ENCODE measurements at places on chromosomes 3 and 15.

DNA sequence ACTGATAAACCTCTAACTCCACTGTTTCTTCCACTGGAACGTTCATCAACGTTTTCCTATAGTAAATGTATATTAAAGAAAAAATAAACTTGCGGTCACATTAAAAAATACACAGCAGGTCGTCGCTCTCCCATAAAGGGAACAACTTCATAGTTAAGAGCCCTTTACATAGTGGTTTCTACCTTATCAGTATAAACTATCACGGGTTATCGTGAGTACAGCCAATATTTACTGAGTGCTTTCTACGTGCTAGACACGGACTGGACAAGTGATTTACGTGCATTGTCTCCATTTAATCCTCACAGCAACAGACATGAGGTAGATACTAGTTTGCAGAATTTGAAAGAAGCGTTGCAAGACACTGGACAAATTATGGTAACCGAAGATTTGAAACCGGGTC, 964 bp upstream of the TASOR start:
- DNase-seq = no peak

GRCh38 chr3:176051766-176052165, 1145.5 kb downstream of the TBL1XR1 start:
- DNase-seq = no peak

DNA sequence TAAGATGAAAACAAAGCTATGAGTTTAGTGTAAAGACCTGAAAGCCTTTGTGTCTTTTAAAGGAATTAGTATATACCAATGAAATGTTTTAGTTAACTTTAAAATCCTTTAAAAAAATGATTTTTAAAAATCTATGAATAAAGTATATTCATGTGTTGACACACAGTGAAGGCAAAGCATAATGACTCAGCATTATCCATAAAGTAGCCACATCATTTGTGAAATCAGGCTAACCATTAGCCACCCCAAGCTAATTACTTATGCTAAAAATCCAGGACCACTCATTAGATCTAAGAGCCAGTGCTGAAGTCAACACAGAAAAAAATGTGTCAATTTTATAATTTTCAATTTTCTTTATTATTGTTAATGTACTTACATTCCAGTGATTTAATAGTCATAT, 310.2 kb downstream of the TBC1D5 start:
- no peak for DNase-seq

DNA sequence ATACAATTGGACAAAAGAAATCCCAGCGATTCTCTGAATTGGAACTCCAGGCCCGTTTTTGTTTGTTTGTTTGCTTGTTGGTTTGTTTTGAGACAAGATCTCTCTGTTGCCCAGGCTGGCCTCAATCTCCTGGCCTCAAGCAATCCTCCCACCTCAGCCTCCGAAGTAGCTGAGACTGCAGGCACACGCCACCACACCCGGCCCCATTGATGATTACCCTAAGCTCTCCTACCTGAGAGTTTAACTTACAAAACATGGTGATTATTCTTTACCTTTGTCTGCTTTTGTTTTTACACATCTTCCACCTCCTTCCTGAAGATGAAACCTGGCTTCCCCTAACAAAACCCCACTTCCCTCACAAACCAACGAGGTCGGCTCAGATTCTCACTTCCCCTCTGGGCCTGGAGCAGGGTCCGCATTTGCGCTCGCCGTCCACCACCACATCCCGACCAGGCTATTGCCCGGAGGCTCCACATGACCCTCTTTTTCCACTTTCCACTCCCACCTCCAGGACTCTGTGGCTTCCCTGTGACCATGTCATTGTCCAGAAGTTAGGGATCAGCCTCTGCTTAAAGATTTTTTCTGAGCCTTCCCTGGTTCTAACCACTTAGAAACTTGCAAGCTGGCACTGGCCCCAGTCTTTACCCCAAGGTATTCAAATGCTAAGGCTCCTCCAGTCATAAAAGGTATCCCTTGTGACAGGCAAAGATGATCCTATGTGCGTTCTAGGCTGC, 14.8 kb downstream of the KLHL6 start:
- DNase-seq = no peak

GRCh38 chr3:100076731-100077529, 37.4 kb downstream of the FILIP1L start:
- DNase-seq = no peak

DNA sequence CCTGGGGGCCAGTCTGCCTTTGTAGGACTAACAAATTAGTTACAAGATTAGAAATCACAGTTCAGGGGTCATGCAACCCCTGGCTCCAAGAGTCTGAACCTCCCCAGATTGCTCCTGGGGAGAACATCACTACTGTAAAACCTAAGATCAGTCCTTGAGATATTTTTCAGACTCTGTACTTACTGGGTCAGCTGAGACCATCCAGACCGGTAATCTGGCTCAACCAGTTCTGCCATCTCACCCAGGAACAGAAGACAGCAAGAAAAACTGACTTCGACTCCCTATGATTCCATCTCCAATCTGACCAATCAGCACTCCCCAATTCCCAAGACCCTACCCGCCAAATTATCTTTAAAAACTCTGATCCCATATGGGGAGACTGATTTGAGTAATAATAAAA, 47.5 kb downstream of the NMD3 start:
- DNase-seq = no peak

GRCh38 chr3:53239800-53240199, 16.0 kb downstream of the TKT start:
- DNase-seq = no peak

- DNase-seq = no peak
Observed at GRCh38 chr3:161579395-161580126, 83.0 kb downstream of the OTOL1 start.

DNA sequence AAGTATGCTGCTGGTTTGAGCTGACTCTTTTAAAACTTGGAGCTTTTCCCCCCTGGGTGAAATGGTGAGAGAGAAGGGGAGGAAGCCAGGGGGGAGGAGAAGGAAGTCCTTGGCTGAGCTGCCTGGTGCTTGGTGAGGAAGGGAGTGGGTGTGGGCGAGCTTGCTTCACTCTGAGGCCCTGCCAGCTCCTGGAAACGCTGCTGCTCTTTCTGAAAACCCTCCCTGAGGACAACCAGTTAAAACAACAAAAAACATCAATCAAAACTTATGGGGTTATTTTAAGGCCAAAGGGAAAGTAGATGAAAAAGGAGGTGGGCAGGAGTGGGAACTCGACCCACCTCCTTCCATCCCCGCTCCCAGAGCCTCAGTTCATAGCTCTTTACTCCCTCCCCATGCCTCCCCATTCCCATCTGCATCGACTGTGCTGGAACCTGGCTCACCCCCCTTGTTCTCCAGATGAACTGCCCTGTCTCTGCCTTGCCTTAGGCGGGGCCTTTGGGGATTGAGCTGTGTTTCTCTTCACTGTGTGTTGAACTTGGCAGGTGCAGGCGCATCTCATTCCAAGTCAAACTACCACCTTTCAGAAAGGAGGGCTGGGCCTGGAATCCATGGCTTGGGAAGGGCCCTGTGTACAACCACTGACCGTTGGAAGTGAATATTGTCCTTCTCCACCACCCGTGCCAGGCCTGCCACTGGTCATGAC, 166.1 kb downstream of the ZNF621 start:
- no peak for DNase-seq

GRCh38 chr3:30932513-30933098, 38.1 kb upstream of the GADL1 start:
- DNase-seq = no peak

GRCh38 chr3:187713504-187713903, 11.1 kb upstream of the RTP2 start:
- no peak for DNase-seq

DNA sequence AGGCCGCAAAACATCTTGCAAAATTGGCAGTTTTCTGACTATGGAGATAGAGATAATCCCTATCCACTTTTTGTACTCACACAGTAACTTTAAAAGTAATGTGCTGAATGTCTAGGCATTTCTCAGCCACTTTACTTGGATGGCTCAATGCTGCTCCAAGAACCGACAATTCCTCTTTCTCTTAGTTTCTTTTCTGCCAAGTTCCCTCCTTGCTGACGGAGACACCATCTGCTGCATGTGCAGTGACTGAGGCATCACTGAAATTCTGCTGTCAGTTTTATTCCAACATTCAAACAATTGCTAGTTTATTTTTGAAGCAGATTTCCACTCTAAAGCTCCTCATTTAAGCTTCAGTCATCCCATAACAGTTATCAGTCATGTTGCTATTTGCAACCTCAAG, 116.0 kb upstream of the RBMS3 start:
- DNase-seq = no peak

DNA sequence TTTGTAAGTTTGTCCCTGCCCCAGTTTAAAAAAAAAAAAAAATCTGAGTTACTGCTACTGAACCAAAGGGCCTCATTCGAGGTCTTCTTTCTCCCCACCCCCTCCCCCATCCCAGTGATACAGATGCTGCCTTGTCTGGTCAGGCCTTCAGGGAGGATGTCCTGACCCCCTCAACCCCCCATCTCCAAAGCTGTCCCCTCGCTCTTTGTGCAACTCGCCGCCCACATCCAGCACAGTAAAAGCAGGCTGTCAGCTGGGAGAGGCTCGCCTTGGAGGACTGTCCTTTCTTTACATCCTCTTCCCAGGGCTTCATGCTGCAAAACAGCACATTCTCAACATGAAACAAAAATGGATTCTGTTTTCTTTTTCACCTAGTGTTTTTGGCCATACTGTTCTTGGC, 133.4 kb downstream of the VGLL4 start:
- DNase-seq = no peak

GRCh38 chr15:31089368-31090047, 12.0 kb downstream of the TRPM1 start:
- no peak for DNase-seq

DNA sequence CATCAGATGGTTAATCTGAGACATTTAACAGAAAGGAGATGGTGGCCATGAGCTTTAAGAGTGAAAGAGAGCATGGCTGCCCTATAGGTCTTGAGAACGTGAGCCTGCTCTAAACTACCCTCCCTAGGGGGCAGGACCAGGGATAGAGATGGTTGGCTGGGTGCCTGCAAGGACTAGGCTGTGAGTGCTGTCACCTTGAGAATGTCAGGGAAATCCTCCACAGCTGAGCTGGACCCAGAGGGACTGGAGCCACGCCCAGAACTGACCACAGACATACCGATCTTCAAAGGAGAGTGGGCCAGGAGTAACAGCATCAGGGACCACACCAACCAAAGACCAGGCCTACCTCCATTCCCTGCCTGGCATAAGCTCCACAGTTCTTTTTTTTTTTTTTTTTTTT, 53.6 kb upstream of the UBE2E1 start:
- DNase-seq = no peak

DNA sequence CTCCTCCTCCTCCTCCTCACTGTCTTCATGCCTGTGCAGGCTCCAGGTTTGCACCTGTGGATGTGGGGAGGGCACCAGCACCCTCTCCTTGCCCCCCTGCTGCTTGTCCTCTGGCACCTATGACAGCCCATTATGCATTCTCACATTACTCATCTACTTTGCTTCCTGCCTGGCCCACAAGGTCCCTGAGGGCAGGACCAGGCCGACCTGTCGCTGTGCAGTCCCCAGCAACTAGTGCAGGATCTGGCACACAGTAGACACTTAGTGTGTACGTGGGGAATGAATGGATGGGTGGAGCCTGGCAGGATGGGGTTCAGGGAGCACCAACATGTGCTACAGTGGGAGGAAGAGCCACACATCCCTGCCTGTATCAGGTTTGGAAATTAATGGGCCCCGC, 58.3 kb upstream of the TMEM115 start:
- DNase-seq = no peak

DNA sequence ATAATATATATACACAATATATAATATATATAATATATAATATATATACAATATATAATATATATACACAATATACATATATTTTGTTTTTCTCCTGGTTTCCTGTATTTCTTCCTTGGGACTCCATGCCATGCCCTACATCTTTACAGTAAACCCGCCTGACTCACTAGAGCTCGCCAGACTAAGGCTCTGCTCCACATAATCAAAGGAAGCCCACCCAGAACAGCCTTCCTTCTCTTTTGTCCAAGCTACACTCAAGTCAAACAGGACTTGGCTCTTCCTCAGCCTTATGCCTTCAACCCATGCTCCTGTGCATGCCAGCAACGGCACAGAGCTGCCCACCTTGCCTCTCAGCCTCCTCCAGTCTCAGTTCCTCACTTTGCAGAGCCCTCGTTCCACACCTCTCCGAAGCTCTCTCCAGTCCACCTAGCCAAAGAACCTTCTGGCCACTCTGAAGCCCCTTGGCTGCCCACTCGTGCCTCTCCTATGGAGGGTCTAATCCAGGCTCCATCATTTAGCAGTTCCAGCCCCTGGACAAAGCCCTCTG, 109.1 kb downstream of the RFTN1 start:
- no peak for DNase-seq

DNA sequence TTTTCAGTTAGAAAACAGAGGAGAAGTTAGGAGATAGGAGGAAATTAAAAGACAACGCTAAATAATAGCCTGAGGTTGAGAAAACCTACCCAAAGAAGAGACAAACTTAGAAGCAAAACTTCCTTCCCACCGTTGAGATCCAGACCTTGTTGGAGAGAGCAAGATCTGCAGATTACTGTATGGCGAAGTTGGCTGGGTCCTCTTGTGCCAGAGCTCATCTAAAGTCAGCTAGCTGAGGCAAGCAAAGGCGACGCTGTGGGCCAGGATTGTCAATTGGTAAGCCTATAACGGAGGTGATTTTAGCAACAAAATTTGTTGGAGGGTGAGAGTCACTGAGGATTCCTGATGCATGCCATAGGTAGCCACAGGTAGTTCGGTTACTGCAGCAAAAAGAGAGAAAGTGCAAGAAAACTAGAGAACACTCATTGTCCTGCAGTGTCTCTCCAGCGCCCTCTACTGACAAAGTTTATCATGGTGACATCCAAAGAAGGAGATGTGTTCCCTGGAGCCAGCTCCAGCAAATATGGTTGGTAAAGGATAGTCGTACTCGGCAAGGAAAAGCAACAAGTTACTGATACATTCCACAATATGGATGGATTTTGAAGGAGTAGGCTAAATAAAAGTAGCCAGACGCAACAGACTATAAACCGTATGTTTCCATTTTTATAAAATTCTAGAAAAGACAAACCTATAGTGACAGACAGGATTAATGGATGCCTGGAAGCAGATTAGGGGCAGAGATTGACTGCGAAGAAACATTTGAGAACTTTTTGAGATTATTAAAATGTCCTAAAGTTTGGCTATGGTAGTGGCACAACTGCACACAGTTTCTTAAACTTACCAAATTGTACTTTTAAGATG, 9.8 kb upstream of the OR5K4 start:
- DNase-seq = no peak

GRCh38 chr3:71425491-71426071, 157.9 kb downstream of the FOXP1 start:
- DNase-seq = no peak

DNA sequence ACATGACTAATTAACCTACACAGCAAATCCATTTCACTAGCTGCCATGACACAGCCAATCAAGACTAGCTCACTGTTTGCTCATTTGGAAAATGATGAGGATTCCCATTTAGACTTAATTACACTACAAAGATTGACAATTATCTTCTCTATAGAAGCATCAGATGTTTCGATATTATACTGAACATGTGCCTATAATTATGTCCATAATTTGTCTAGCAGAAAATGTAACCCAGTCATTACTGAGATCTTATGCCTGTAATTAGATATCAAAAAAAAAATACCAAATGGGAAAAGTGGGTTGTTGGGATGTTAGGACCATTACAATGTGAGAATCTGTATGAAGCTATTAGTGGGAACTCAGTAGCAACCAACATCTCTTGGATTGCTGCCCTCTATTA, 344.2 kb upstream of the MCTP2 start:
- no peak for DNase-seq
